ENCODE measurements at places on chromosomes 6 and 20.
A peak's percentile ranks its signal among the peaks of the same experiment; 100 is the strongest.

GRCh38 chr20:17698384-17698783 is 1.4 kb upstream of the BANF2 start:
- DNase-seq, result no peak

DNA sequence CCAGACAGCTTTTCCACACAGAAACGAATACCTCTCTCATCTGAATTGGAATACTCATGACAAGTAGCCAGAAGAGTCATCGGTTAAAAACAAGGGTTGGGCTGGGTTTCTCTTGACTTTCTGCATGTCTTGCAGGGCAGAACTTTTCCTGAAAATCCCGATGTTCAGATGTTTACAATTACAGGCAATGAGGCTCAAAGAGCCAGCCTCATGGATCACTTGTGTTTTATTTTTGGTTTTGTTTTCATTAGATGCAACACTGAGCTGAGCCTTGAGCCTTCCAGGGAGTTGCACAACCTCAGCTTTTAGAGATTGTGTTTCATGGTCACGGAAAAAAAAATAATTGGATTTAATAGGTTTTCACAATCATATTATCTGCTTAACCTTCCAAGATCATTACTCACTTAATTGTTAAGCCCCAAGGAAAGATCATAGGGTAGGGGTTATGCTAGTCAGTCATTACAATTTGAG is 288.1 kb upstream of the PRDM1 start:
- no peak for DNase-seq

GRCh38 chr6:132365281-132365907 is 35.9 kb downstream of the MOXD1 start:
- DNase-seq, result peak; percentile 62

- DNase-seq, result peak; percentile 83
These were observed 65.9 kb downstream of the TMEM244 start for GRCh38 chr6:129795261-129795660.

DNA sequence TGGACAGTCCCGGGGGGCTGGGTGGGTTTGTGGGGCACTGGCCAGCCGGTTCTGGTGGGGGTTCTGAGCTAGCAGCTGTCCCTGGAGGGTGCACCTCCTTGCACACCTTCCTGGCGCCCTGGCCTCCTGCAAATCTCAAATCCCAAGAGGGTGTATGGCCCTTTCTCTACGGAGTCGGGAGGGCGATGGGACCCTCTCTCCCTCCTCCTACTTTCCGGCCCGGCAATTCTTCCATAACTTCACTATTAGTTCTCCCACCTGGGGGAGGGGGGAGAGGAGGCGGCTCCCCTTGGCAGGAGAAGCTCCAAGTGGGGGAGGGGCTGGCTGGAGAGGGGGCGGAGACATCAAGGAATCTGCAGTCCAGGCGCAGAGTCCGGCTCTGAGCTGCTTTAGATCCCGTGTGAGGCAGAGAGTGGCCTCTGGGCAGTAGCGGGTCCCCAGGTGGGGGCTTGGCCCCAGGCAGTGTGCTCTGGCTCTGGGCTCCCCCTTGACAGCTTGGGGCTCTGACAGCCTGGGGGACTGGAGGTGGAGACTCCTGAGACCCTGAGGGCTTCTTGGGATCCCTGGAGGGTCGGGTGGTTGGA is 1.4 kb upstream of the LAMA5 start:
- DNase-seq, result peak; percentile 57

DNA sequence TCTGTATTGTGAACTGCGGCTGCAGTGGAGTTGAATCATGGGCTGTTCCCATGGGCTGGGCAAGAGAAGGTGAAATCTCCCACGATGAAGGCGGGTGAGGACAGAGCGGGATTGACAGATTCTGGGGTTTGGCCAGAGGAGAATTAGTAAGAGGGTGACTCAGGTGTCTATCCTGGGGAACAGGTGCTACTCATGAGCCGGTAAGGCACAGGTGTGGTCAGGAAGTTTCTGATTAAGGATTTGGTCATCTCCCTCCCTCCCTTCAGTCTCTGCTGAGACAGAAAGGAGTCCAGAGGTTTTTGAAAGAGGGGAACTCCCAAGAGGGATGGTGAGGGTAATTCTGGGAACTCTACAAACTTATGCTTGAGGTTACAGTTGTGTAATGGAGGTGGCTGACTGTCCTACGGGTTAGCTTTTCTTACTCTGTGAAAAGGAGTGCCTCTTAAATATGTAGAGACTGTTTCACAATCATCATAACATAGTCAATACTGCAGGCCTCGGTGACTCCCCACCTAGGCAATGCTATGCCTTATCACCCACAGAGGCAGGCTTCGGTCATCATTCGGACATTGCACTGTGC is 31.5 kb downstream of the SERPINB1 start:
- no peak for DNase-seq

GRCh38 chr6:150327117-150327774 is 41.6 kb upstream of the IYD start:
- DNase-seq, result no peak

DNA sequence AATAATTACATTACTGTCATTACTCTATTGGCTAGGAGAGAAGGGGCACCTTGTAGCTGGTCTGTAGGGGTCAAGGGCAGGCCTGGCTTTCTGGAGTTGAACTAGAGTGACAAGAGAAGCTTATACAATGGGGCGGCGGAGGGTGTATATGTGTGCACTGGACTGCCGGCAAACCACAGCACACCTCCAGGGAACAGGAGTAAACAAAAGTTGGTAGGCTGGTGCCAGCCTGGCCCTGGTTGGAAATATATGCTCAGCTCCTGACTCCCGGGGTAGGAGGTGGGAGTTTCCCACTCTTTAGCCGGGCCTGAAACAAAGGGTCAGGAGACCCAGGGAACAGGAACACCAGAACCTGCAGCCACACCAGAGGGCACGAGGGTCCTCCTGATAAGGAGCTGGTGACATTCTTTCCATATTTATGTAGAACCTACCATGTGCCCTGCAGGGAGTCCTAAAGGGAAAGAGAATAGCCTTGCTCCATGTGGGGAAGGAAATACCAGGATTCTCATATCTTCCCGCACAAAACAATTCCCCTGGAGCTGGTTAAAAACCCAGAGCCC is 5.1 kb downstream of the C6orf132 start:
- no peak for DNase-seq

DNA sequence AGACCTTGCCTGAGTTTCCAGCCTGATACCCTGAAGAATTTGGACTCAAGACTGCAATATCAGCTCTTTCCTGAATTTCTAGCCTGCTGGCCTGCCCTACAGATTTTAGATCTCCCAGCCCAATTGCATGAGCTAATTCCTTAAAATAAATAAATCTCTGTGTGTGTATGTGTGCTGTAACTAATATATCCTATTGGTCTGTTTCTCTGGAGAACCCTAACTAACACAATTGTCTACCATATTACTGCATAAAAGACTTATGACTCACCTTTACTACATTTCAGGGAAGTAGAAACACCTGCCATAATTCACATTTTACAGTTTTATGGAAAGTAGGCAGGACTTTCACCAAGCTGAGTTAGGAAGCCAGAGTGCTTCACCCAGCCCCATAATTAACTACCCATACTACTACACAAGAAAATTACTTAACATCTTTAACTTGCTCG is 90.7 kb upstream of the BEND6 start:
- DNase-seq, result peak; percentile 77

GRCh38 chr6:64507661-64508060 is 872.1 kb downstream of the PHF3 start:
- DNase-seq, result no peak

- no peak for DNase-seq
These were observed 103.8 kb downstream of the RALGAPA2 start for GRCh38 chr20:20608641-20609040.

- no peak for DNase-seq
These were observed 18.6 kb downstream of the MOXD1 start for GRCh38 chr6:132382630-132383175.

- no peak for DNase-seq
These were observed 603.5 kb downstream of the UTRN start for GRCh38 chr6:144888621-144889020.

- DNase-seq, result peak; percentile 67
These were observed 146.6 kb downstream of the ANKRD60 start for GRCh38 chr20:58081846-58082245.

GRCh38 chr6:92806254-92806653 is 613.1 kb downstream of the EPHA7 start:
- DNase-seq, result no peak

DNA sequence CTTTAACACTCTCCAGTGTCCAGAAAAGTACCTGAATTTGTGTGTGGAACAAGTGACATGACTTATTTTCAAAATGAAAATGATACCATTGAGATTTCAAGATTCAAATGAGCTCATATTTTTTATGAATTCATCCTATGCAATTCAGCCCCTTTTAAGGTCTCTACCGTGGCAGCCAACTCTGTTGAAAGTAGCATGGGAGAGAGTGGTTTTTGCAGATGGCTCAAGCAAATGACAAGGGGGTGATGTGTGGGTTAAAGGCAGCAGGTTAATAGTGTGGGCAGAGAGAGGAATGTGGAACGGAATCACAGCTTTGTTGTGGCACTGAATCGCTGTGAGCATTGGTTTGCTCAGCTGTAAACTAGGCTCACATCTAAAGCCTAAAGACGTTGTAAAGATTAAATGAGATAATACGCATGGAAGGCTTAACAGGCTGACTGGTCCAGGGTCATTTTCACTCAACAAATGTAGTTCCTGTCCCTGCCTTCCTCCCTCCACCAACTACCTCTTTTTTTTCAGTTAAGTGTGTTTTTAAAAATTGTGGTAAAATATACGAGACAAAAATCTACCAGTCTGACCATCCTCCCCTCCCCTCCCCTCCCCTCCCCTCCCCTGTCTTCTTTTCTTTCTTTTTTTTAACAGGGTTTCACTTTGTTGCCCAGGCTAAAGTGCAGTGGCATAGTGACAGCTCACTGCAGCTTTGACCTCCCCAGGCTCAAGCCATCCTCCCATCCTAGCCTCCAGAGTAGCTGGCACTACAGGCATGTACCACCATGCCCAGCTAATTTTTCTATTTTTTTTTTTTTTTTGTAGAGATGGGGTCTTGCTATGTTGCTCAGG is 114.7 kb upstream of the ZNF217 start:
- DNase-seq, result peak; percentile 90

GRCh38 chr20:24746351-24746685 is 202.8 kb upstream of the CST7 start:
- DNase-seq, result peak; percentile 95

DNA sequence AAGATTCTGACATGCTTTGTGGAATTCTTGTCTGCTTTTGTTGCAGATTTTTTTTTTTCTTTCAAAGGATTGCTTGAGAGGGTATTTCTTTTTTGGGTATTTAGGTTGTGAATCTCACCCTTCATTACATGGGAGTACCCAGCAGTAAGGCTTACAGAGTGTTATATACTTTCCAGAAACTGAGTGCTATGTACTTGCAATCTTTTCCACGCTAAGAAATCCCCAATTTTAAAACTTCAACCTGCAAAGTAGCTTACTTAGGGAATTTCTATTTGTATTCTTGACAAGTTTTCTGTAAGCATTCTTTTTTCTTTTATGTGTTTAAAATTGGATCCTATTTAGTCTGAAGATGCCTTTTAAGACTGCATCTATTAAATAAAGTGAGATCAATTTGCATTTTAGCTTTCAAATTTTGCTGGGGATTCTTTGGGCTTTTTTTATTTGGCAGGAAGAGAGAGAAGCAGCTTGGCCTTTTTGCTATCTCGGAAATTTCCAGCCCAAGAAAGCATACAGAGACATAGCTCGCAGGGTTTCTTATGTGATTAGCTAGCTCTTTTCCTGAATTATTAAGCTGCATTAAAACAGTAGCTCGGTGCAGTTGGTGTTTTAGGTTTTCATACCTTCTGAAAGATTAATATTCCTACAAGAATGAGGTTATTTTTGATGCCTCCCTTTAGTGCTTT is 42.6 kb downstream of the KCNS1 start:
- no peak for DNase-seq

- DNase-seq, result no peak
These were observed 209.3 kb downstream of the GMDS start for GRCh38 chr6:2035826-2036709.
